ENCODE measurements at places on chromosomes 7 and 10.

DNA sequence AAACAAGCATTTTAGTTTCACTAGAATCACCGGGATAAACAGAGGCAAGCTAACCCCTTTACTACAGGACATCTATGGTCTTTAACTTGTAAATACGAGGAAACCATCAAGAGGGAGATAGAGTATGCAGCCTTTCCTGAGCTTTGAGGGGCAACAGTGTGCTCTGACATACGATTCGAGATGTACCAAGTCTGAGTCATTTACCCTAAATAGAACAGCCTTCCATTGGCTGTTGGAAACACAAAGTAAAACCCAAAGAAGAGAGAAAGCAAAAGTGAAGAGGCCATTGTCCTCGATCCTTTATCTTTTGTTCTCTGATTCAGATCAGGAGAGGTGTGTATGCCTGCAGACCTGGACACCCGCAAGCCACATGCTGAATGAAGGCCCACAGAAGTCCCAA lies 289.5 kb downstream of the KCNMA1 start:
- no peak for DNase-seq

- DNase-seq, result no peak
Observed at GRCh38 chr10:20911626-20912025, 14.5 kb upstream of the NEBL start.

DNA sequence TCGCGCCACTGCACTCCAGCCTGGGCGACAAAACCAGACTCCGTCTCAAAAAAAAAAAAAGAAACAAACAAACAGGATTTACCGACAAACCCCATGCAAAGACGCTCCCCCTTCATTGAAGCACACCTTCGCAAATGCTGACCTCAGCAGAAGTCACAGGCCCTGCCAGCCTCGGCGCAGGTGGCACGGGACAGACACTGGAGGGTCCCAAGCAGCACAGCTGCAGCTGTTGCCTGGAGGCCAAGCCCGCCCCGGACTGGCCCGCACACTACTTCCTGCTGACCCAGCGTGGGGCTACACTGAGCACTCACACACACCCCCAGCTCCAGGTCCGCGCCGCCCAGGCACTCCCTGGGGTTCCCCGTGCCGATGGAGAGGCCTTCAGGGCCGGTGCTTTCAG lies 31.2 kb downstream of the SNX8 start:
- DNase-seq, result no peak

GRCh38 chr10:46553238-46554049 lies 3.0 kb downstream of the GPRIN2 start:
- DNase-seq, result no peak

- no peak for DNase-seq
Observed at GRCh38 chr7:47948141-47948790, at the start of gene PKD1L1. Gene PKD1L1 (minus strand): TSS chr7:47948466. CDS start chr7:47948440, 26 bp downstream.

DNA sequence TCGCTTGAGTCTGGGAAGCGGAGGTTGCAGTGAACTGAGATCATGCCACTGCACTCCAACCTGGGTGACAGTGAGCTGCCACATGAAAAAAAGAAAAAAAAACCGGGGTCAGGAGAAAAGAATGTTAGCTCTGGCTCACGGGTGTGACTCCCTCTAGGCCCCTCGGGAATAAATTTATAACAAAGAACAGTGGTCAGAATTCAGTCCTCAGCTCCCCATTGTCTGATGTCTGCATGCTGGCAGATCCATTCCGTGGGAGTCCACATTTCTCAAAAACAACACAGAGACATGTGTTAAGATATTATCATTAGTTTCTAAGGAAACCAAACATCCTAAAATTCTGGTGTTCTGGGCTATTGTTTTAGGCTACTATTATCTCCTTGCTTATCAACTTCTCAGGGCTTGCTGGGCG lies 90.6 kb downstream of the MARCHF5 start:
- no peak for DNase-seq

DNA sequence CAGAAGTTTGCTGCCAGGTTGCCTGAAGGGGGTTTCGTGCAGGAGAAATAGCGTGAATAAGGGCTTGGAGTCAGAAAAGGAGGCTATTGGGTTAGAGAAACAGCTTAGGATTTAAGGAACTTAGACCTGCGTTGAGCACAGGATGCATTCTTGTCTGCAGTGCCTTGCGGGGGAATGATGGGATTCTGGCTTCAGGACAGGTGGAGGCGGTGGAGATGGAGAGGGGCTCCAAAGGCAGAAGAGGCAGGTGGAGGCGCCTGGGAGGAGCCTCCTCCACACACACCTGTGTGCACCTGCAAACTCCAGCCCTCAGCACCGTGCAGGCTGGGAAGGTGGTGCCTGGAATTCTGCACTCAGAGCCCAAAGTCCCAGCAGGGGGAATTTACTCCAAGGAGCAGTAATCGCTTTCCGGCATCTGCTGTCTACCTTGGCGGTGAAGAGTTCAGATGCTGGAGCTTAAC lies 1.8 kb downstream of the CLIP2 start:
- DNase-seq, result no peak

GRCh38 chr10:43905512-43906236 lies 257.0 kb upstream of the ZNF32 start:
- no peak for DNase-seq

DNA sequence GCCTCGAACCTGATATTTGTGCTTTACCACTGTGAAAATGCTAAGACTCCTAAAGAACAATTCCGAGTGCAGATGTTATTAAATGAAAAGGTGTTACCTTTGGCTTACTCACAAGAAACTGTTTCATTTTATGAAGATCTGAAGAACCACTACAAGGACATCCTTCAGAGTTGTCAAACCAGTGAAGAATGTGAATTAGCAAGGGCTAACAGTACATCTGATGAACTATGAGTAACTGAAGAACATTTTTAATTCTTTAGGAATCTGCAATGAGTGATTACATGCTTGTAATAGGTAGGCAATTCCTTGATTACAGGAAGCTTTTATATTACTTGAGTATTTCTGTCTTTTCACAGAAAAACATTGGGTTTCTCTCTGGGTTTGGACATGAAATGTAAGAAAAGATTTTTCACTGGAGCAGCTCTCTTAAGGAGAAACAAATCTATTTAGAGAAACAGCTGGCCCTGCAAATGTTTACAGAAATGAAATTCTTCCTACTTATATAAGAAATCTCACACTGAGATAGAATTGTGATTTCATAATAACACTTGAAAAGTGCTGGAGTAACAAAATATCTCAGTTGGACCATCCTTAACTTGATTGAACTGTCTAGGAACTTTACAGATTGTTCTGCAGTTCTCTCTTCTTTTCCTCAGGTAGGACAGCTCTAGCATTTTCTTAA lies 47.7 kb downstream of the MINPP1 start:
- no peak for DNase-seq

DNA sequence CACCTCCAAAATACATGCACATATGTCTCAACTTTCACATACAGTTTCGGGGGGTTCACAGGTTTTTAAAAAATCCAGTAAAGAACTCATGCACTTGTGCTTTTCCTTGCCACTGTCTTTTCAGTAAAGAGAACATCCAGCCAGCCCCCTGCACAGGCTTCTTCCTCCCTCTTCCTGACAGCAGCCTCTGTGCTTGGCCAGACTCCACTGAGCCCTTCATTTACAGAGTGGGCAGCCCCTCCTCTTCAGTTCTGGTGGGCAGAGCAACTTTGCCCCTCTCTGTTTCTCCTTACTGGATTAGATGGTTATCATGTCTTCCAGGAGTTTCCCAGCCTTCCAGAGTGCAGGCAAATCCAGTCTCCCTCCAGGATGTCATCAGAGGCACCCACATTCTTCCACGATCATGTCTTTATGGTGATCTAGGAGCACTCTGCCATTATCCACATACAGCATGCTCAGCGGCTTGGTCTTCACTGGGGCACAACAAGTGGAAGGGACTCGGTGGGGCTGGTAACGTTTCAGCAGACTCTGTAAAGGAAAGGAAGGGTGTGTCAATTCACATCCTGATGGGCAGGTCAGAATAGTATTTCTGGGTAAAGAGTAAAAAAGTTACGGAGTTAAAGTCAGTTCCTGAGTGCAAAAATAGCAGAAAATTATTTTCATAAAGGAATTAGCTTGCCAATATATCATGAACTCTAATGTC lies 8.8 kb downstream of the NODAL start:
- DNase-seq, result no peak

- DNase-seq, result no peak
Observed at GRCh38 chr10:98609265-98609664, 162.5 kb upstream of the HPS1 start.

- no peak for DNase-seq
Observed at GRCh38 chr7:69768986-69769595, 170.8 kb downstream of the AUTS2 start.

DNA sequence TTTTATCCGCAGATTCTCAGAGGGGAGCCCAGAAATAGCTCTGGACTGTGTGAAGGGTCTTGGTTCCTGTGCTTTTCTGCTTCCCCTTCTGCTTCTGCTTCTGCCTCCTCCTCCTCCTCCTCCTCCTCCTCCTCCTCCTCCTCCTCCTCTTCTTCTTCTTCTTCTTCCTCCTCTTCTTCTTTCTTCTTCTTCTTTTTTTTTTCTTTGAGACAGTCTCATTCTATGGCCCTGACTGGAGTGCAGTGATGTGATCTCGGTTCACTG lies 11.6 kb downstream of the PDZD7 start:
- no peak for DNase-seq

GRCh38 chr7:73354821-73355220 lies 26.9 kb downstream of the FKBP6 start:
- no peak for DNase-seq

DNA sequence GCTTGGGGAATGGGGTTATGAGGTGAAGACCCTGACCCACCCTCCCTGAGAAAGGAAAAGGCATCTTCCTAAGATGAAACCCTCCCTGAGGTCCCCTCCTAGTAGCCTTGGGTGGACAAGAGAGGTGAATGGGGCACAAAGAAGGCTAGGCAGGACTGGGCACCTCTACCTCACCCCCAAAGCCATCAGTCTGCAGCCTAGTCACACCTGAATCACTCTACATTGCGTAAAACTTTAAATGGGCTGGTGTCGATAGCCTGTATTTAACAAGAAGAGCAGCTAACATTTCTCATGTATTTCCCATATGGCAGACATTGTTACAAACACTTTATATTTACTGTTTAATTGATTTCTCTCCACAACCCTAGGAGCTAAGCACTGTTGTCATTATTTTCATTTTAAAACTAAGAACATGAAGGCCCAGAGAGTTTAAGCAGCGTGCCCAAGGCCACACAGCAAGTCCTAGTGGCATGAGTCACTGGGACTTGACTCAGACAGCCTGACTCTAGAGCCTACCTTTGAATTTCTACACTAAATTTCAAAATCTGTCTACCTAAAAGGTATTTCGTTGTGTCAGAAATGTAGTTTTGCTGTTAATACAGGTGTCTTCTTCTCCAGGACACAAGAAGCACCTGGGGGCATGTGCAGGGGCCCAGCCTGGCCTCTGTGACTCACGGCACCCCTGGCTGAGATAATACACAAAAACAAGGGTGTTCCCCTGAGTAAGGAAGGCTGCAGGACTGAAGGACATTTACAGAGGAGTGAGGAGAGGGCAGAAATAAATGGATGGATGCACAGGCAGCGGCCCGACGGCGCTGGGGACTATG lies 3.4 kb downstream of the AOC1 start:
- DNase-seq, result no peak

DNA sequence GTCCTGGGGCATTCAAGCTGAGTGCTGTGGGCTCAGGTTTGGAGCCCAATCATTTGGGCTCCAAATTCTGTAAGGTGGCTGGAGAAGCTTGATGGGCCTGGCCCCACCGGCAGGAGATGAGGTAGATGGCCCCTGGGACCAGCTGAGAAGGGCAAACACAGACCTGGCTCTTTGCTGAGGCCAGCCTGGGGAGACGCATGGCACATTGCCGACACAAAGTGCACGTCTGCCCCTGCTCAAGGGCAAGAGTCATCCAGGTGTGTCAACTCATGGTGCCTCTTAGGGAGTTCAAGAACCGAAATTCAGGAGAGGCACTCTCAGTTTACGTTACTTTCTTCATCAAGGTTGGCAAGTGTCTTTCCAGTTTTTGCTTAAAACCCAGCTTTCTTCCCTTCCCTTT lies 227.5 kb downstream of the LRMDA start:
- DNase-seq, result no peak

GRCh38 chr7:12719981-12720865 lies 32.8 kb downstream of the ARL4A start:
- no peak for DNase-seq

DNA sequence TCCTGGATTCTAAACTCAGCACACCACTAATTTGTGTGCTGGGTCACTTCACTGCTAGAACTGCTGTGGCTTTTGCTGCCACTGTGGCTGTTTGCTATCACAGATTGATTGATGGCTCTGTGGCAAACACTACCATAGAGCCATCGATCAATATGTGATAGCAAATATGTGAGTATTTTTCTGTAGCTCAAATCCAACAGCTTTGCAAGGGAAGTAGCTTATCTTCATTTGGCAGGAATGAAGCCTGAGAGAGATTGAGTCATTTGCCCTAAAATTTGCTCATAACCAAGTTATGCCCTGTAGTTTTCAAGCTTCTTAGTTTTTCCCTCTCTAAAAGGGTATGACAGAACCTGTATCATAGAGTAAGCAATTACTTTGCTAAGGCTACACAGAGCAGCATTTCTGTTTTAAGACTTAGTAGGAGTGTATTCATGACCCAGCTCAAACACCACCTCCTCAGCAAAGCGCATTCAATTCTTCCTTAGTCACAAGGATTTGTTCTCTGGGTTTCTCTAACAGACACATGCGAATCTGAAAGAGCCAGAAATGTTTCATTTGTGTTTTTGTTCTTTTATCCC lies 43.1 kb downstream of the MINPP1 start:
- no peak for DNase-seq

GRCh38 chr10:1896153-1896552 lies 158.8 kb upstream of the ADARB2 start:
- no peak for DNase-seq

- DNase-seq, result peak; percentile 20
Observed at GRCh38 chr7:132655131-132655727, 79.0 kb upstream of the PLXNA4 start.

- no peak for DNase-seq
Observed at GRCh38 chr10:106872176-106872575, 292.3 kb downstream of the SORCS1 start.

DNA sequence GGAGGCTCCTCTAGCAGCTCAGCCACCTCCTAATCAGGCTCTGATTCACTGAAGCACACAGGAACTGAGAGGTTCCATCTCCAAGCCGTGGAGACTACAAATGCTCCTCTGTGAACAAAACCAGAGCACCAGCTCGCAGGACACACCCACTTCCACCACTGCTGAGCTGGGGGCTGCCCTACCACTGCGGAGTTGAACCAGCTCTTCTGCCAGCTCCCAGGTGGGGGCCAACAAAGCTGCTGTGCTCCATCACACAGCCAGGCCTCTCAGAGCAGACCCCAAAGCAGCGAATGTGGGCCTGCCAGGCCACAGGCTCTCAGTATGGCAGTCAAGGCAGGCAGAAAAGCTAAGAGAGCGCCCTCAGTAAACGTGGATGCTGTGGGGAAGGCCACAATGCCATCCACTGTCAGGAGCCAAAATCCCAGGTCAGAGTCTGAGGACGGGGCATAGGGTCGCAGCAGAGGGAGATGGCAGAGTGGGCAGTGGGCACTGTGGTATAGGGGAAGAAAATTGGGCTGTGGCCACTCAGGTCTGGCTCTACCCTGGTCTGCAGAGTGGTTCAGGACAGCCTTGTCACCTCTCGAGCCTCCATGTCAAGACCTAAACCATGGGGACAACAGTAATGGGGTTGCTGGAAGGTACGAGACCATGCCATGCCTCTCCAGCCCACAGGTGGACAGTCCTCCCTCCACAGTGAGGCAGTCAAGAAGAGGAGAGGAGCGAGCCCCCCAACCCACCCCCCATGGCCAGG lies 82.1 kb downstream of the GRID1 start:
- no peak for DNase-seq

Data from RPMI8226 (cell line).